Hepatocyte (in vitro differentiated cells): ENCODE measurements at places on chromosomes 16 and 17. TPM values are rescaled to one million over a fixed set of nuclear protein-coding genes. Genes with fewer than 3 reads are reported as not detected.

KRT27 gene
- not detected in 2 replicates for total RNA-seq

DNA sequence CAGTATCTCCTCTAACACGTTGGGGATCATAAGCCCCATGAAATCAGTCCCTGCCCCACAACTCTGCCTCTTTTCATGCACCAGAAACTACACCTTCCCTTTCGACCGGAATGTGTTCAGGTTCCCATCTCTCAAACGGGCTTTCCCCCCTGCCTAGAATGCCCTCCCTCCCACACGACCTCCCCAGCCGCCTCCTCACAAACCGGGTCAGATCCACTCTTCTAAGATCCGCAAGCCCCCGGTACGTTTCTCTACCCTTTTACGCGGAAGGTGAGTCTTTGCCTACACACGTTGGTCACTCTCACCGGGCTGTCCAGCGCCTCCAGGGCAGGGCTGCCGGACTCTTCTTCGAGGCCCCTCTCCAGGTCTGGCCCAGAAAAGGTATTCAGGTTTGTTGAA is 708 bp downstream of the DHX33 start:
- no peak for DNase-seq

GRCh38 chr17:4368341-4368740 is 1.9 kb upstream of the UBE2G1 start:
- DNase-seq: no peak

DNA sequence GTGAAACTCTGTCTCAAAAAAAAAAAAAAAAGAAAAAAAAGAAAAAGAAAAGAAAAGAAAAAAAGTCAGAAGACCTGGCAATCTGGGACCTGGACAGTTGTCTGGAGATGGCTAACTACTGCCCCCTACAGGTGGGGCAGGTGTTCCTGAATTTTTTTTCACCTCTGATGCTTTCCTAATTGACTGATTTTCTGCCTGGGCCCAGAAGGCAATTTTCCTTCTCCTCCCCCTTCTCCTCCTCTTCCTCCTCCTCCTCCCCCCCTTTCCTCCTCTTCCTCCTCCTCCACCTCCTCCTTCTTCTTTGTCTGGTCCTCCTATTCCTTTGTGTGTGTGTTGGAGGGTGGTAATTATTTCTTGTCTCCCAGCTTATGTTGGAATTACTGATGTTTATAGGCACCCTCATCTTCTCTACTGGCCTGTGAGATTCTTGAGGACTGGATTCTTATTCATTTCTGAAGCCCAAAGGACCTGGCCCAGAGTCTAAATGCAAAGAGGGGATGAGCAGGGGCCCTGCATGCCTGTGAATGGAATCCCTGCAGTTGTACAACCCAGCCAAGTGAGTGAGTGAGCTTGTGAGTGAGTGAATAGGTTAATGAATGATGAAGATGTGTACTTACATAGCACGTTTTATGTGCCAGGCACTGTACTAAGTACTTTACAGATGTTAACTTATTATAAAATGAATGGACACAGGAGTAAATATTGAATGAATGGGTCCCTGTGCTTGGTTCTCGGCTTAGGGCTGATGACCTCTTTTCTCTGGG is 26.9 kb downstream of the IRX5 start:
- DNase-seq: peak; percentile 29

DNA sequence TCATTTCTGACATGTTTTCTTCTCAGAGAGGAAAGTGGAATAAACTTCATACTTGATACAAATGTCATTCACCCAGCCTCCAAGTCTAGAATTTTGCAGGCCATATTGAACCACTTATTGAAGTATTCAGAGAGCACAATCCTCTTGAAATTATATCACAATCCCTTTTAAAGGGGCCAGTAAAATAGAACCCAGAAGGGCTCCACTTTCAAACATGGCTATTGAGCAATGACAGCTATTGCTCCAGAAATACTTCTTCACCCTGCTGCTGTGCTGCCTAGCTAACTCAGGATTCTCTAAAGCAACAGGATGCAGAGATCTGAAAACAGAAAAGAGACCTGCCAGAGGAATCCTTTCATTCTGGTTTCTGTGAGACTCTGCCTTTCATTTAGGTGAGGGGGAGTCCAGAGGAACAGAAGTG is 275.0 kb upstream of the CDH5 start:
- DNase-seq: no peak

DNA sequence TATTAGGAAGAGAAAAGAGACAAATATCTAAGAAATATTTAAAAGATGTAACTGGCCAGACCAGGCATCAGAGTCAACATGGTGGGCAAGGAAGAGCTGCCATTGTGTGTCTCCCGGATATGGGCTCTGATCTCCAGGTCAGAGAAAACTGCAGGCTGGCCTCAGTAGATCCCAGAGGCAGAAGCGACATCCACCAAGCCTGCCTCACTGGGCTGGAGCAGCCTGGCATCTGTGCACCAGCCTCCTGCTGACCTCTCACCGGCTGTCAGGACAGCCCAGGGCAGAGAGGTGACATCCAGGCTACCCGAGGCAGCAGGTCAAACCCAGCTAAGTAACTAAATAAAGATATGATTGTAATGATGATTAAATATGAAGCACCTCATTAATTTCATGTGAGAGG is 162.8 kb upstream of the TNRC6C start:
- no peak for DNase-seq

- no peak for DNase-seq
Observed at GRCh38 chr17:58534901-58535421, 20.5 kb upstream of the MTMR4 start.
